Activated naive CD4-positive, alpha-beta T cell treated with Interleukin-2 at 50 U/mL for 16 hours (primary cell): ENCODE measurements at places on chromosomes 6 and 20.

DNA sequence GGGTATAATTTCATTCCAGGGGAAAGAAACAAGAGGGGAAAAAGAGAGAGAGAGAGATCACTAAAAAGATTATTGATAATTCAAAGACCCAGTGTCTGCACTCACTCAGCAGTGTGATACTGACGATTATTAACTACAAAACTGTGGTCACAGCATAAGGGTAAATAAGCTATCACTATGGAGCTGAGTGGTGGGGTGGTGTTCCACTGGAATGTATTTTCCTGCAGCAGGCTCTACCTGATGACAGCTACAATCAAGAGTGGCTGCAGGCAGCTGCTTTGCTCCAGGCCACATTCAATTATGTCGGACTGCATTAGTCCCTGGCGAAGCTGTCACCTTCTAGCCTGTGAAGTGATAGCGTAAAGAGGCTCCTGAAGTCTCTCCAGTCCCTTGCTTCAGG, 122.2 kb upstream of the TFAP2D start:
- DNase-seq = no peak

GRCh38 chr6:111101987-111102386, 14.7 kb downstream of the SLC16A10 start:
- DNase-seq = no peak

DNA sequence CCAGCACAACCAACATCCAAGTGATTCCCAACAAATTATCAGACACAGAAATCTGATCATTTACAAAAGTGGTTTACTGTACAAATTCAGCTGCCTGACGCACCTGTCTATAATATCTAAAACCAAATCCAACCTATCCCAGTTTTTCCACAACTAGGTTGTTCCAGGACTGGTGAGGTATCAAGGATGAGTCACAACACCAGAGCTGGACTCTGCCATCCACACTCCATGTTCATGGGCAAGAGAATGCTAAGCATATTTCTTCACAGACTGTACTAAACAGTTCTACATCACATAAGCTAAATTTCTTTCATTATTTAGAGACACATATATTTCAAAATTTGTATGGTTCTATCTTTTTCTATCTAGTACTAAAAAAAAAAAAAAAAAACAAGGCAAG, 141.6 kb downstream of the BTBD9 start:
- DNase-seq = no peak

- no peak for DNase-seq
These were observed 19.9 kb downstream of the ZNF451 start for GRCh38 chr6:57109880-57110279.

GRCh38 chr20:1893721-1894470, 1.3 kb upstream of the SIRPA start:
- DNase-seq = no peak

DNA sequence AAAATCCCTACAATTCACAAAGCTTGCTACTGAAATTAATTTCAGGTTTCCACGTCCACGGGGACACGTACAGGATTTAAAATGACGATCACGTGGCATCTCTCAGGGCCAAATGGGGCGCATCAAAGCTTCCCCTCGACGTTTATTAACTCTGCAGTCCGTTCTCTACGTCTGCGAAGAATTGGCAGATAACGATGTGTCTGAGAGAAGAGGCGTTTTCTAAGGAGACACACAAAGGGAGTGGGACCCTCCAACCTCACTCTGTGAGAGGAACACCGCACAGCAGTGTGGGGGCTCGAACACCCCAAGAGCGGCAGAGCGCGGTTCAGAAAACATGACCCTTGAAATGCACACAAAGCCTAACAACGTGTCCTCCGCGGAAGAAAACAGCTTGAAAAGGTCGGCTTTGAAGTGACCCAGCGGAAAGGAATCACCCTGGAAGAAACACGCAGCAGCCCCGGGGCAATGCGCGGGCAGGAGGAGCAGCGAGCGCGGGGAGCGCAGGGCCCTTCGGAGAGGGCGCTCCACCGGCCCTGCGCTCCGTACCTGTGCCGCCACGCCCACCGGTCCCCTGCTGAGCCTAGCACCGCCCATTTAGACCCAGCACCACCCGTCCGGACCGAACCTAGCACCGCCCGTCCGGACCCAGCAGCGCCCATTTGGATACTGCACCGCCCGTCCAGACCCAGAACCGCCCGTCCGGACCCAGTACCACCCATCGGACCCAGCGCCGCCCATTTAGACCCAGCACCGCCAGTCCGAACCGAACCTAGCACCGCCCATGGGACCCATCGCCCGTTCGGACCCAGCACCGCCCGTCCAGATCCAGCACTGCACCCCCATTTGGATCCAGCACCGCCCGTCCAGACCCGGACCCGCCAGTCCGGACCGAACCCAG, 1.1 kb upstream of the AFDN start:
- DNase-seq = peak; percentile 41

- DNase-seq = no peak
These were observed 142.2 kb downstream of the MBOAT1 start for GRCh38 chr6:20070047-20070446.

DNA sequence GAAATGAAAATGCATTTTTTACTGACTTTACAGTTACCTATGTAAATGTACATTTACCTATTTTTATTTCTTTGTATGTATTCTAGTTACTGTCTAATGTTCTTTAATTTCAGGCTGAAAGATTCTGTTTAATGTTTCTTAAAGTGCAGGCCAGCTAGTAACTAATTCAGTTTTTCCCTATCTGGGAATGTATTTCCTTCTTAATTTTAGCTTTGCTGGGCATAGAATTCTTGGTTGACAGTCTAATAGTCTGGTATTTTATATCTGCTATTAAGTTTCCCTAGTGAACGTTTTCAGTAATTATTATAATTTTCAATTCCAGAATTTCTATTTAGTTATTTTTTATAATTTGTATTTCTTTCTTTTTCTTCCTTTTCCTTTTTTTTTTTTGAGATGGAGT, 186.0 kb upstream of the NOX3 start:
- no peak for DNase-seq

- no peak for DNase-seq
These were observed 11.7 kb downstream of the OSER1 start for GRCh38 chr20:44198872-44199271.

DNA sequence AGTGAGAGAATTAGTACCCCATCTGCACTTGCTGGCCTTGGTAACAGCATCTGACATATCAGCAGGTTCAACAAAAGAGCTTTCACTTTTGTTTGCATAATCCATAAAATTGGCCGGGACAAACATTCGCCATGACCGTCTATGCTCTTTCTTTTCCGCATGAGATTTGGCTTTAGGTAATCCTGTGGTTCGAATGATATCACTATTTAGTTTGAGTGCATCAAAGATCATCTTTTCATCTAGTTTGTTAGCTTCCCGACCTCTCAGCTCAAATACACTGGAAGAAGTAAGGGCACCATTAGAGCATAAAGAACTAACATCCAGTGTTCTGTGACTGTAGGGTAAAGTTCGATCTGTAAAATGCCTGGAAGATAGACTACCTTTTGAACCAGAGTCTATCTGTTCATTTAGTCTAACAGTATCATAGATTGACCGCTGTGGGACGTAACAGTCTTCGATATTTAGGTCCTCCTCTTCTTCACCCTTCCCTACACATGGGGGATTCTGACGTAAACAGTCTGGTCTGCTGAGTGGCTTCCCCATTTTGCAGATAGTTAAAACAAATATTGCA, 101.6 kb downstream of the DST start:
- DNase-seq = no peak

DNA sequence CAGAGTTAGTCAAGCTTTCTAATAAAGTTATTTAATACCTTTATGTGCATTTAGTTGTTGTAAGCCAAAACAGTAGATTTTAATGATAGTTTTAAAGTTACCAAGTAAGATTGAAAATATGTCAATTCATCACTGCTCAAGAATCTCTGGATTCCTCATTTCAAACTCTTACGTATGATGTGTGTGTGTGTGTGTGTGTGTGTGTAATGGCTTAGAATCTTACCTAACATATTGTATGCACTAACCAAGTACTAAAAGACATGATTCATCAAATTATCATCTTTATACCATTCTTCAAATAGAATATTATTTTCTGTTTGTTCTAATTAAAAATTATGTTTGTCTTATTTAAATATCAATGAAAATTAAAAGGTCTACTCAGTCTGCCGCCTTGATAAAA, 41.5 kb upstream of the ZNF337 start:
- DNase-seq = no peak

GRCh38 chr6:33248643-33248931, 23.1 kb downstream of the VPS52 start:
- no peak for DNase-seq
